ENCODE measurements at places on chromosomes 11 and 22.

DNA sequence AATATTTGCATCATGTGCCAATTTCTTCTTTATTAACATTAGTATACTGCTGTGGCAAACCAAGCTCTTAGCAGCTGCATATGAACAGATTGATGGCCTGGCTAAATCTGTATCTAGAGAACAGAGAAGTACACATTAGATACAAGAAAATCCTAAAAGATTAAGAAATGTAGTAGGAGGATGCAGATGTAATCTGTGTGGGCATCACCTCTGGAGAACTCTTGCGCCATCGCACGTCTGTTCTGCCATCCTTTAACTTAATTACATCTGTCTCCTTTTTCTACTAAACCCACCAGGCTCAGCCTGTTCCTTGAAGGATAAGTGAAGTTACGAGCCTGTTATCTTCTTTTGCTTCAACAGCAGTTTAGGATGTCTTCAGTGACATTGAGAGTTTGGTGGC lies 196.4 kb upstream of the PITPNB start:
- no peak for DNase-seq

- DNase-seq = no peak
Observed at GRCh38 chr11:27416568-27417176, 53.7 kb upstream of the CCDC34 start.

- DNase-seq = peak; percentile 97
Observed at GRCh38 chr22:36383110-36383581, 4.6 kb downstream of the MYH9 start.

DNA sequence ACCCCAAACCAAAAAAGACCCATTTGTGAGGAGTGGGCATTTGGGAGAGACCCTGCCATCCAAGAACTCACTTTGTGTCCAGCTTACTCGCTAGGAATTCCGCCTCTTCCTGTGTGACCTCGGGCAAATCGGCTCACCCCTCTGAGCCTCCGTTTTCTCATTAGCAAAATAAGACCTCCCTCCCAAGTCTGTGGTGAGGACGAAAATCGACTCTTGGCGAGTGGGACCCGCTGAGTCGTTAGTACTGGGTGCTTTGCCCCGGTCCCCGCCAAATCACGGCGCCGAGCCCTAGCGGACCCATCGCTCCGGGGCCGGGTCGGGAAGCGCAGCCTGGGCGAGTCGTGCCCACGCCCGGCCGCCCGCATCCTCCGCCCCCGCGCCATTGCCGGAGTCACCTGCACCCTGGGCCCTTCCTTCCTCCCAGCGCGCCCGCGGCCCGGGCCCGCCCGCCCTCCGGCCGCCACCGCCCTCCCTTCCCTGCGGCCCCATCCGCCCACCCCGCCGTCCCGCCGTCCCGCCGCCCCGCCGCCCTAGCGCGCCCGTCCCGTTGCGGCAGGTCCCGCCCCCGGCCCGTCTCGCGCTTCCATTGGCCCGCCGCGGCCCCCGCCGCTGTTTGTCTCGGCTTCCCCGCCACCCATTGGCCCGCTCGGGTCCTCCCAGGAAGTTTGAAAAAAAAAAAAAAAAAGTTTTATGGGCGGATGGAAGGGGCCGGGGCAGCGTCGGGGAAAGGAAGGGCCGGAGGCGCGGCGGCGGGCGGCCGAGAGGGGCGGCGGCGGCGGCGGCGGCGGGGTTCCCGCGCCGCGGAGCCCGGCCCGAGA lies 48.9 kb downstream of the TRIOBP start:
- DNase-seq = peak; percentile 90

GRCh38 chr11:58573451-58574104 lies 2.1 kb downstream of the LPXN start:
- DNase-seq = peak; percentile 85

- DNase-seq = no peak
Observed at GRCh38 chr11:62702246-62702645, 5.0 kb downstream of the BSCL2 start.

DNA sequence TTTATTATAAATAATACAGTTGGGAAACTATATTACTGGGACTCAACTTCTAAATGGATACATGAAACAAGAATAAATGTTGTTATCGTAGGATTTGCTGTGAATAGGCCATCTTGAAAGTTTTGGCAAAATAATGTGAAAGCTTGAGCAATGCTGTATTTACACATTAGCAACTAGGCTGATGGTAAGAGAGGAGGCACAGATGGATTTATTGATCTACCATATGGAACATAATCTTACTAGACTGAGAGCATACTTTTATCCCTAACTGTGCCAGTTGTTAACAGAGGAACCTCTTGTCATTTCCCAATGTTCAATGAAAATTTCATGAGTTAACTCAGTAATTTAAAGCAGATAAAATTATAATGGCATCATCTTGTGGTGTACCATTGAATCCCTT lies 22.8 kb downstream of the APIP start:
- DNase-seq = no peak

DNA sequence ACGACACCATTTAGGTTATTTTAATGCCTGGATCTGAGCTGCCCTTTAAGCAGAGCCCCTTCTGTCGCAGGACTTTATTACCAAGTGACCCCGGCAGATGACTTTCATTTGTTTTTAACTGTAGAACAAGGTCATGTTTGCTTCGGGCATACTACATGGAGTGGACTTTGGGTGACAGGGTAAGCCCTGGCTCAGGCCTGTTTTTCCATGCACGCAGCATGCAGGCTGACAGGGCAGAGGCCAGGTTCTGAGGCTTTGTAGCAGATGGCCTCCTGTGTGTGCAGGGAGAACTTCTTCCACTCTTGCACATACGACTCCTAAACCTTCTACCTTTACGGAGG lies 50.5 kb downstream of the SNX19 start:
- no peak for DNase-seq

DNA sequence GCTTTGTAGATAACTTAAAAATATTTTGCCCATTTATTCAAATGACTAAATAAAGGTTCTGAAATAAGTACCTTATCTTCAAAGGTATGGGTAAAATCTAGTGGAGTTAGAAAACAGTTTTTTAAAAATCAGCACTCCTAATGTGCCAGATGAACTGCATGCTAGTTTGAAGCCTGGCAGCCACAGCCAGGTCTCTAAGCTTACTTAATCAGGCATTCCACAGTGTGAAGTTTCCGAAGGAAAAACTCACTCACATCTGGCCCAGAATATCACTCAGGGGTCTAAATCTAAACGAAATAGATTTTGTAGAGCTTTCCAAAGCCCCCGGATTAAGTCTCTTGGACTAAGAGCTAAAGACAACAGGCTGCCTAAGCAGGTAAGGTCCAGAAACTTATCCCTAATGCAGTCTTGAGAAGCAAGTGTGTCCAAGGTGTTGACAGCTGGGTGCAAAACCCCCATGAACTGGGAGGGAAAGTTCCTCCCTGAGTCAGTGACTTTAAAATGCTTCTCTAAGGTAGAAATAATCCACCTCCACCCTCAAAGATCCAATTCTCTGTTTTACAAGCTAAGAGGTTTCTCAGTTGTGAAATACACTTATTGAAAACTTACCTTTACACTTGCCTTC lies 157.6 kb downstream of the FCHSD2 start:
- DNase-seq = no peak

DNA sequence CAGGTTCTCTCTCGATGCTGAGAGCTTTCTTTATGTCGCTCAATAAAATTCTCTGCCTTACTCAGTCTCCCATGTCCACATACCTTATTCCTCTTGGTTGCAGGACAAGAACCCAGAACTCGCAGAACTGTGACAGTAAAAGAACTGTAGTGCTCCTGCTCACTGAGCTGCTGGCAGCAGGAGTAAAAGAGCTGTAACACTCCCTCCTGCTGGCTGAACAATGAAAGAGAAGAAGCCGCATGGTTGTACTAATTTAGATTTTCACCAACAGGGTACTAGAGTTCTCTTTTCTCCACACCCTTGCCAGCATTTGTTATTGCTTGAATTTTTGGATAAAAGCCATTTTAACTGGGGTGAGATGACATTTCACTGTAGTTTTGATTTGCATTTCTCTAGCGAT lies 433.2 kb downstream of the GUCY1A2 start:
- peak; percentile 17 for DNase-seq

GRCh38 chr22:20426259-20426615 lies 11.4 kb downstream of the SCARF2 start:
- no peak for DNase-seq

- DNase-seq = no peak
Observed at GRCh38 chr11:22194907-22195306, 2.0 kb downstream of the ANO5 start.

DNA sequence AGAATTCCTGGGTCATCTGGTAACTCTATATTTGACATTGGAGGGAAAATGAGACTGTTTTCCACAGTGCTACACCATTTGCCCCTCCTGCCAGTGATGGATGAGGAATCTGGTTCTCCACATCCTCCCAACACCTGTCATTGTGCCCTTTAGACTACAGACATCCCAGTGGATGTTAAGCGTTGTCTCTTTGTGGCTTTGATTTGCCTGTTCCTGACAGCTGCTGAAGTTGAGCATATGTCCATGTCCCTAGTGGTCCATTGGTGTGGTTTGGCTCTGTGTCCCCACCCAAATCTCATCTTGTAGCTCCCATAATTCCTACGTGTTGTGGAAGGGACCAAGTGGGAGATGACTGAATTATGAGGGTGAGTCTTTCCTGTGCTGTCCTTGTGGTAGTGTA lies 88.5 kb downstream of the BRD1 start:
- no peak for DNase-seq

- DNase-seq = no peak
Observed at GRCh38 chr22:50487290-50488005, 789 bp downstream of the MIOX start.

GRCh38 chr11:75949023-75949672 lies 134.1 kb downstream of the UVRAG start:
- no peak for DNase-seq

DNA sequence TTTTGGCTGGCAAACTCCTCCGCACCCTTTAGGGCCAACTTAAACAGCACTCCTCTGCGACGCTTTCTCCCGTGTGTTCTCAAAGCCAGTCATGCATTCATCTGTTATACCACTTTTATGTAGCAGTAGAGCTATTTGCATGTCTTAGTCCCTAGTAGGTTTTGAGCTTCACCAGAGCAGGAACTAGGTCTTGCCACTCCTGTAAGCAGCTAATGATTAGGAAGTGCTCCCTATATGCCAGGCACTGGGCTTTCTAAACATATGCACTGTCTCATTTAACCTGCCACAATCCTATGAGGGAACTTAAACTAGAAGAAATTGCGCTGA lies 180.8 kb downstream of the DBX1 start:
- peak; percentile 58 for DNase-seq

DNA sequence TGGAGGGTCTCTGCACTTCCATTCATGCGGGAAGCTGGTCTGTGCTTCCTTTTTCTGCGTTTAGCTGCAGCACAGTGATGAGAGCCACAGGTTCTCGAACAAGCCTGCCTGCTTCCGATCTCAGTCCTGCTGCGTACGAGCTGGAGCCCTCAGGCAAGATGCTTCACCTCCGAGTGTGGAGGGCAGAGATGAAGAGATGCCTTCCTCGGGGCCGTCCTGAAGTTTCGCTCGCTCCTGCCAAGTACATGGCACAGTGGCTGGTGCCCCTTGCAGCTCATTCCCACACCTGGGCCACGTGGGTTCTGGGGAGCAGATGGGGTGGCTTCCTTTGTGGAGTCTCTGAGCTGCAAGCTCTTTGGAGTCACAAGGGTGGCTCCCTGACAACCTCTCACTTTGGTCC lies 19.5 kb upstream of the TESMIN start:
- no peak for DNase-seq

GRCh38 chr22:42945736-42946135 lies 69.2 kb downstream of the PACSIN2 start:
- peak; percentile 48 for DNase-seq

DNA sequence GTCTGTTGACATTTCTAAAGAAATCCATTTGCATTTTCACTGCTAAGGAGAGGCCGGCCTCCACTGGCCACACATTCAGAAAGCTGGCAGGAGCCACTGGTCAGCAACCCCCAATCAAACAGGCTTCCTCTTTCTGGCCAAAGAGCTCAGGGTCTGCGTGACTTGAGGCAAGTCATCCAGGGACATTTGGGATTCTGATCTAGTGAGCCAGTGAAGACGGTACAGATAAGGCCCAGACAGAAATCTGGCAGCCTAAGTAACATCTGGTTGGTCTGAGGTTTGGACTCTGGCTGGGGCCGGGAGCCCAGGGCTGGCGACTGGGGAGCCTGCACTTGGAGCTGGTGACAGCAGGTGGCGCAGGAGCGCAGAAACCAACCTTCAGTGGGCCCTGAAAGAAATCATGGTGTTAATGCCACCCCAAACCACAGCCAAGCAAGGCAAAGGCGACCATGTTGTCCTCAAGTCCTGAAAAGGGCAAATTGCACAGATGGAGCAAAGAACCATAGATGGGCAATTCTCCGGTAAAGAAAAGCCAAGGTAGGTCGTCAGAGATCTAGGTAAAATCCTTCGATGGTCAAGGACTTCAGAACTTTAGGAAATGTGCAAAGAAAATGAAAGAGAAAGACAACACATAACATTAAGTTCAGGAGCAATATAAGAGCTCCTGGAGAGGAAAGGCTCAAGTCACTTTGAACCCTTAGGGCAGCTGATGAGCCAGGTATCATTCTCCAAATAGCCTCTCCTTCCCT lies 99.4 kb upstream of the BLID start:
- DNase-seq = peak; percentile 53

- DNase-seq = no peak
Observed at GRCh38 chr22:31378123-31378522, 21.3 kb upstream of the DRG1 start.

DNA sequence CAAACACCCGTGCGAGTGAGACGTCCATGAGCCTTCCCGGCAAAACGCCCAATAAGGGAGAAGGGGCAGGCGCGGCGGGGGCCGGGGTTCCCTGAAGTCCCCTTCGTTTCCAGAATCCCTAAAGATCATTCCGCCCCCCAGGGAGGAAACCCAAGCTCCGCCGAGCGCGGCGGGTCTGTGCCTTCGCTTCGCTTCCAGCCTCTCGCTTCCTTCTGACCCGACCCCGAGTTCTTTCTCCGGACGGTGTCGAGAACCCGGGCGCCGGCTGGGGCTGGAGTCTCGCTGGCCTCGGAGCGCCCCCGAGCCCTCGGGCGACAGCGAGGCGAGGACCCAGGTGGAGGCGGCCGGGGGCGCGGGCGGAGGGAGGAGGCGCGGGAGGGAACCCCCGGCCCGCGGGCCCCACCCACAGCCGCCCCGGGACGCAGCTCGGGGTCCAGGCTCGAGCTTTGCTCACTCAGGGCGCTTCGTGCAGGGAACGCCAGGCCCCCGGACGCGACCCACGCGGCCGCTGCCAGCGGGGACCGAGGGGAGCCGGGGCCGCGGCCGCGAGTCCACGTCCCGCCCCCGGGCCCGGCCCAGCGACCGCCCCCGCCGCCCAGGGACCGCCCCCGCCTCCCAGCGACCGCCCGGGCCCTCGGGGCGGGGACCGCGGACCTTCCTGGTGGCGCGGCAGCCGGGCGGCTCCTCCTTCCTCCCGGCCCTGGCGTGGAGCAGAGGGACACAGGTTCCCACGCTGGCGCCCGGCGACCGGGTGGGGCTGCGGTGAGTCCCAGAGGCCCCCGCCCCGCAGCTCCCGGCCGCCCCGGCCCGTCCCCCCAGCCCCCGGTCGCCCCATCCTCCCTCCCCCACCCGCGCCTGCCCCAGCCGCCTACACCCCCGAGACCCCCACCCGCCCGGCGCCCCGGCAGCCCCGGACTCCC lies at the start of gene PGGHG:
Gene PGGHG, plus strand, starts transcription at position 649 of the 920 bp plus-strand sequence. CDS start 691 bp downstream, outside the sequence.
- DNase-seq = peak; percentile 61

DNA sequence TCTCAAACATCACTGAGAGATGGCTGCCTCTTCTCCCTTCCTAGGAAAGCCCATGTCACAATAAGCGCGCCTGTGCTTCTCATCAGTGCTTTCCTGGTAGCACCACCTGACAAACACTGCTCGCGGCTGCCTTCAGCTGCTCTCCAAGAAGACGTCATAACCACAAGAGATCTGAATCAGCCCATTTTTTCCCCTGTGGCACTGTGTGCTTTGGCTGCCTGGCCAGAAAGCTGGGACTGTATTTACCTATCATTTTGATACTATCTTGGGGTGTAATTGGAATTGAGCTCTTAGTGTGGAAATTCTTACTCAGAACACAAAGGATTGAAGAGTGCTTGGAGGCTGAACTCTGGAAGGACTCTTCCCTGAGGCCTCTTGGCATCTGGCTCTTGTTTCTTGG lies 50.3 kb upstream of the EHF start:
- DNase-seq = peak; percentile 50

Measured in kidney tubule cell (primary cell).